Activated CD8-positive, alpha-beta memory T cell treated with anti-CD3 and anti-CD28 coated beads for 1 hour (primary cell): ENCODE measurements at places on chromosomes 1 and 21.

DNA sequence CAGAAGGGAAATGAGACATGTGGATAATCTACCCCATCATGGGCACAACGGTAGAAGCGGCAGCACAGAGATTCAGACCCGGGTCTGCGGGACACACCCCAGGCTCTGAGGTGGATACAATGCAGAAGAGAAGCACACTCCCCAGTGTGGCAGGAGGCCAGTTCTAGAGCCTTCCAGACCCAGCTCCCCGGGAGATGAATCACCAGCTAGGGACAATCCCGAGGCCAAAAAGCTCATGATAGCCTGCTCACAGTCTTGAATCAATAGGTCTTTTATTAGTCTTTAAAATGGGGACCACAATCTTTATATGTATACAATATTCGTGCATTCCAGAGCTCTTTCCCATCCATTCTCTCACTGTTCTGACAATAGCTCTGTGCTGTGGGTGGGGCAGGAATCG lies 57.3 kb upstream of the DIRAS3 start:
- no peak for DNase-seq

DNA sequence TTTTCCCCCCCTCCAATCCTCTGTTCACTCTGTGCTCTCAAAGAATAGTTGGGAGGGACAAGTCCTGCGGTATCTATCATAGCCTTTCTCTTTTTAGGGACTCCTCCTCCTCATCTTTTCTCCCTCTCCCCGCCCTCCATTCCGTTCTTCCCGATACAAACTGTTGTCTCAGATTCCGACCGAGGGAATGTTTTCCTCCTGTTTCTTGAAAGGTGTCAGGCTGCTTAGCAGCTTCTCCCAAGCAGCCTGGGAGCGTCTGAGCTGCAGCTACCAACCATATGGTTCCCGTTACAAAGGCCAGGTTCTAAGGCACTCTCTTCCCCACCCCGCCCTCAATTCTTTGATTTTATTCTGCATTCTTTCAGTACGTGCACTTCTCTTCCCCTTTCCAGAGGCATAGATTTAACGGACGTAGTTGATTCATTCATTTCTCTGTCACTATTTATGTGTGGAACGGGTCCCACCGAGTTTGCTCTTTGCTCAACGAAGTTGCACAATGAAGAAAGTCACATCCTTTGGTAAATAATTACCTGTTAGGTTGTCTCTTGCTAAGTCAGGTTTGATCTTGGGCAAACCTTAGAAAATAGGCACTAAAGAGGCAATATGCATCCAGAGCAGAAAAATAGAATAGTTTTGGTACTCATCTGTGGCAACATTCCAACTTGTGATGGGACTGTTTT lies 2.8 kb downstream of the ADGRL2 start:
- no peak for DNase-seq

- DNase-seq: no peak
Measured at GRCh38 chr1:17466359-17466758, 26.9 kb upstream of the RCC2 start.

DNA sequence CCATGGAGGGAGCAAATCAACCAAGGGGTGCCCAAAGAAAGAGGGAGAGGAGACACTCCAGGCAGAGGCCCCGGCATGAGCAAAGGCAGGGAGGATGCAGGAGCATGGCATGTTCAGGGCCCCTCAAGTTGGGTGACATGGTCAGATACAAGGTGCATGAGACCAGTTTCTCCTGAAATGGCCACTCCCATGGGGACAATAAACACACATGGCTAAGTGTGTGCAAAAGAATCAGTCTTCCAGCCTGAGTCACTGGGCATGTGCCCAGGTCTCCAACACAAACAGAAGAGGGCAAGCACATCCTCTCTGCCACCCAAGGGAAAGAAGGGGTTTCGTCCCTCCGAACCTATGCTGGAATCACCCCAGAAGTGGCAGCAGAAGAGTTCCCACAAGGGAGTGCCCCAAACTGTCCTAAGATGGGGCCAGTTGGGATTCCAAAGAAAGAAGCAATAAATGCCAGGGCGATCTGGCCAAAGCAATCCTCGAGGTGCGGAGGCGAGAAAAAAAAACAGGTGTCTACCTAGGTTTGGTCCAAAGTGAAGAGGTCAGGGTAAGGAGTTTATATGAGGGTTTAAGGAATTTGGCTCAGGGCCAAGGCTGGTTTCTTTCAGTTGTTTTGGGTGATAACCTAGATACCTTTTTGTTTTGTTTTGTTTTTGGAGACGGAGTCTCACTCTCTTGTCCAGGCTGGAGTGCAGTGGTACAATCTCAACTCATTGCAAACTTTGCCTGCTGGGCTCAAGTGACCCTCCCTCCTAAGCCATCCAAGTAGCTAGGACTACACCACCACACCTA lies 13.2 kb downstream of the CASP9 start:
- DNase-seq: no peak

DNA sequence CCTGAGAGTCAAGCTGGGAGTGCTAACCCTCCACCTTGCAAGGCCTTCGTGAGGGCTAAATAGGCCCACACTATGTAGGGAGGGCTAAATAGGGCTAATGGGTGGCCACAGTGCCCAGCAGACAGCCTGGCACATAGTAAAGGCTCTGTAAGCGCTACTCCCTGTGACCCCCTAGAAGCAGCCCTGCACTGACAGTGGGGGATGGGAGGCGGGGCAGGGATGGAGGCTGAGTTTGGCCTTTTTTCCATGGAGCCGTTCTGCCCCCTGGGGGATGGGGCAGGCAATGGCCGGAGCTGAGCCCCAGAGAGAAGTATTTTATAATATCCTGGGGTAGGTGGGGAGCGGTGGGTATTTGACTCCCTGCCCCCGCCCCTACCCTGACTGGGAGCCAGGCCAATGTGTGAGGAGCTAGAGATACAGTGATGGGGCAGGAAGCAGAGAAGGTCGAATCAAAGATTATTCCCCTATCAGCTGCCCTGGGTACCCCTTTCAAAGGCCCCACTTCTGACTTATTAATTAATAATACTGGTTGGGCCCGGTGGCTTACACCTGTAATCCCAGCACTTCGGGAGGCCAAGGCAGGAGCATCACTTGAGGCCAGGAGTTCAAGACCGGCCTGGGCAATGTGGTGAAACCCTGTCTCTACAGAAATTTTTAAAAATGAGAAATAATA lies 42.3 kb downstream of the LACTBL1 start:
- no peak for DNase-seq

DNA sequence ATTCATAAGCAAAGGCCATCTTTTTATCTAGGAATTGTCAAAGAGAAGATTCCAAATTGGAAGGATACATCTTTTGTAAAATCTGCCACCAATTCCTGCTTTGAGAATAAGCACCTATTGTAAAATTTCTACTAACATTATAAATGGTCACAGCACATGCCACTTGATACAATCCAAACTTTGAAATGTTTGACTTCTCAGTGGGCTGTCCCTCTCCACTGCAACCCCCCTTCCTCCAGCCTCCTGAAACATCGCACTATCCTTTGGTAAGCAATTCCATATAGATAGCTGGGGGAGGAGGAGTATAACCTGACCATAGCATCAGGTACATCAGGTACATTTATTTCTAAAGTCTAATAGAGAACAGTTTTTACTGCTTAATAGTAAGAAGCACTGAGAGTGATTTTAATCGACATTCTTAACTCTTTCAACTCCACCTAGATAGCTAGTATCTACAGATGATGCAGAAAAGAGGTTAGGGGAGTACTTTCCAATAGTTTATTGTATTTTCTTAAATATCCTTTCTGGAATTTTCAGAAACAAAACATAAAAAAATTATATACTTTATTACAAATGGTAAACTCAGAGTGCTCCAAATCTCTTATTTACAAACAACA lies 2.9 kb downstream of the JUN start:
- DNase-seq: no peak

- DNase-seq: no peak
Measured at GRCh38 chr1:190754666-190755065, 277.0 kb upstream of the BRINP3 start.

- DNase-seq: no peak
Measured at GRCh38 chr1:42979036-42979430, 20.4 kb upstream of the SLC2A1 start.

GRCh38 chr1:97802011-97802410 lies 118.8 kb downstream of the DPYD start:
- no peak for DNase-seq

- no peak for DNase-seq
Measured at GRCh38 chr1:162285149-162285561, 91.5 kb downstream of the SPATA46 start.

- DNase-seq: no peak
Measured at GRCh38 chr1:216905137-216905536, 181.9 kb upstream of the ESRRG start.

GRCh38 chr1:22971611-22972405 lies 858 bp downstream of the LACTBL1 start:
- no peak for DNase-seq

DNA sequence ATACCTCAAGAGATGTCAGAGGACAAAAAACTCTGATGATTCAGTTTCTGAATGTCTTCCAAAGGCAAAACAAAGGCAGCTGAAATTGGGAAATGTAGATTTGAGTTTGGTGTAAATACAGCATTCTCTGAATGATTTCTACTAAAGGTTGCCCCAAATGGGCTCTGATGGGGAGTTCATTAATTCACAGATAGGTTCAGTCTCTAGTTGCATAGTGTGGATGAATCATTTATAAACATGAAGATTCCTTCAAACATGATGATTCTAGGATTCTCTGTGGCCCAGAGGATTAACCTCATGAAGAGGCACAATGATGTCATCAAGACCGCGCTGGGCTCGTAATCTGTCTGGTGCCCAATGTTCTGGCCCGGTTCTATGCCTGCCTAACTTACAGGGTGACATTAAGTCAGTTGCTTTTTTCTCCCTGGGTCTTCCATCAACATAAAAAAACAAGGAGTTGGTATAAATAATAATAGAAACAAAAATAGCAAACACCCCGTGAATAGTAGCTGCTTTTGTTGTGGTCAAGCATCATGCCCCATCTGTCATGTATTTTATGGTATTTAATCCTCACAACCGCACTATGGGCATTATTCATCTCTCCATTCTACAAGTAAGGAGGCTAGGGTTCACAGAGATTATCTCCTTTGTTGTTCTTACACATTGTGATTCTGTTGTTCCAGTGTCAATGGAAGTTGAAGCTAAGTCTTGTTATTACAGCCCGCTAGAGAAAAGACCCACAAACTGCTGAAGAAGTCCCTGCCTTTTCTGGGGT lies 509.6 kb upstream of the USP24 start:
- no peak for DNase-seq

GRCh38 chr1:15851210-15852035 lies 3.9 kb downstream of the SPEN start:
- no peak for DNase-seq

- DNase-seq: no peak
Measured at GRCh38 chr1:10489291-10490055, 14.7 kb downstream of the PEX14 start.

- DNase-seq: no peak
Measured at GRCh38 chr1:92473781-92474495, 12.8 kb downstream of the GFI1 start.

DNA sequence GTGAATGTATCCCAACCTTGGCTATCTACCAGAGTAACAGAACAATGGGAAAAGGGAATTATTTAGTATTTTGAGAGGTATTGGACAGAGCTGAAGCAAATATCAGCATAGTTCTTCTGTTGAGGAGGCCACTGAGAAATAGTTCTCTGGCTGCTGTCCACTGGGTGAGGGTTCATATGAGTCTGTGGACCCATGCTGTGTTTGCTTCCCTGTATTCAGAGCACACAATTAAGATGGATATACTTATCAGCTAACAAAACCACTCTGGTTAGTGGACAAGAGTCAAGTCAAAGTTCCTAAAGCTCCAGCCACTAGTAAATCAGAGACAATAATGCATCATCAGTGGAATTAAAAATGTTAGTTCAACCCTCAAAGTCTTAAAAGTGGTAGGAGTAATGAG lies 66.1 kb downstream of the RGS18 start:
- DNase-seq: no peak

DNA sequence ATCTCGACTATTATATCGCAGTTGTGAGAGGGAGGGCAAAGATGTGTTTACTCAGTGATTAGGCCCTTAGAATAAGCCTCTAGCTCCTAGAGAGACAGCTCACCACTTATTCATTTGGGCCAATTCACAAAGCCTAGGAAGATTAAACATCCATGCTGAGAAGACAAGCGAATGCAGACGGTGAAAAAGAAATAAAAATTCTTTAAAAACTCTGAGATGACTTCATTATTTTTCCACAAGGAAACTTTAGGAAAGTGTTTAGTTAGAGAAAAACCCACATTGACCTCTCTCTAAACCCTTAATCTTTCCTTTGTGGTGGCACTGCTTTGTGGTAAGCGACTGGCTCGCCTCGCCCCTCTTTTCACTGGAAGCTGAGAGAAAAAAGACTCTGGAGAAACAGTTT lies 146.8 kb upstream of the DMRTA2 start:
- DNase-seq: no peak

DNA sequence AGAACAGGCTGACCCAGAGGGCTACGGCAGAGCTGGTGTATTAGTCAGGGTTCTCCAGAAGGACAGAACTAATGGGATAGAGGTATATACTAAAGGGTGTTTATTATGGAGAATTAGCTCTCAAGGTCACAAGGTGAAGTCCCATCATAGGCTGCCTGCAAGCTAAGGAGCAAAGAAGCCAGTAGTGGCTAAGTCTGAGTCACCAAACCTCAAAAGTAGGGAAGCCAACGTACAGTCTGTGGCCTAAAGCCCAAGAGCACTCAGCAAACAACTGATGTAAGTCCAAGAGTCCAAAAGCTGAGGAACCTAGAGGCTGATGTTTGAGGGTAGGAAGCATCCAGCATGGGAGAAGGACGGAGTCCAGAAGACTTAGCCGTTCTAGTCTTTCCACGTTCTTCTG lies 179.2 kb downstream of the BACH1 start:
- DNase-seq: no peak

DNA sequence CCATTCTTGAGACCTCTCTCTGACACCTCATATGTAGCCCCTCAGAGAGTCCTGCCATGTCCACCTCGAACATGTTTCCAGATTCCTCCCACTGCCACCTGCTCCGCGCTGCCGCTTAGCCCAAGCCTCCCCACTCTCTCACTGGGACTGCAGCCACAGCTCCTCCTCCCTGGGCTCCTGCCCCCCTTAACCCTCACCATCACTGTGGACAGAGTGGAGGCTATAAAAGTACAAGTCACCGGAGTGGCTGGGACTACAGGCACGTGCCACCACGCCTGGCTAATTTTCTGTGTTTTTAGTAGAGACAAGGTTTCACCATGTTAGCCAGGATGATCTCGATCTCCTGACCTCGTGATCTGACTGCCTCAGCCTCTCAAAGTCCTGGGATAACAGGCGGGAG lies 77.0 kb downstream of the VWA5B1 start:
- no peak for DNase-seq

DNA sequence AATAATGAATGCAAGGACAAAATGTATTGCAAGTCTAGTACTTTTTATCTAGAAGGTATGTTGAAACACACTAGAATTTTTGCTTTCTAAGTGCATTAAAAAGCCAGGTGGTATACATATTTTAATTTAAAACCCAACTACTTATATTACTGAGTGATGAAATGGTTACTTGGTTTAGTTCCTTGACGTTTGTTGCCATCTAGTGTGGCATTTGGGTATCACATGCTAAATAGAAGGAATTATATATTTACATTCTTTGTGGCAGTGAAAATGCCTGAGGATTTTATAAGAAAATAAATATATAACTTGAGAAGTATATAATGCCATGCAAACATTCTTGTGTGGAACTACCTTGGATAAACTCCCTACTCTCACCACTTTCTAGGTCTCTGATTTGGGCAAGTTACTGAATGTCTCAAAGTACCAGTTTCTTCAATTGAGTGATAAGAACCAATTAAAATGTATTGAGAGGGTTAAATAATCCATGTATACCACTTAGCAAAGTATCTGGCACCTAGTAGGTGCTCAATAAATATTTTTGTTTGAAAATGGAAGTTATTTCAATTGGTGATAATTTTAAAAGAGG lies 69.6 kb downstream of the SDCCAG8 start:
- no peak for DNase-seq
